ENCODE measurements at places on chromosomes 4 and X.

DNA sequence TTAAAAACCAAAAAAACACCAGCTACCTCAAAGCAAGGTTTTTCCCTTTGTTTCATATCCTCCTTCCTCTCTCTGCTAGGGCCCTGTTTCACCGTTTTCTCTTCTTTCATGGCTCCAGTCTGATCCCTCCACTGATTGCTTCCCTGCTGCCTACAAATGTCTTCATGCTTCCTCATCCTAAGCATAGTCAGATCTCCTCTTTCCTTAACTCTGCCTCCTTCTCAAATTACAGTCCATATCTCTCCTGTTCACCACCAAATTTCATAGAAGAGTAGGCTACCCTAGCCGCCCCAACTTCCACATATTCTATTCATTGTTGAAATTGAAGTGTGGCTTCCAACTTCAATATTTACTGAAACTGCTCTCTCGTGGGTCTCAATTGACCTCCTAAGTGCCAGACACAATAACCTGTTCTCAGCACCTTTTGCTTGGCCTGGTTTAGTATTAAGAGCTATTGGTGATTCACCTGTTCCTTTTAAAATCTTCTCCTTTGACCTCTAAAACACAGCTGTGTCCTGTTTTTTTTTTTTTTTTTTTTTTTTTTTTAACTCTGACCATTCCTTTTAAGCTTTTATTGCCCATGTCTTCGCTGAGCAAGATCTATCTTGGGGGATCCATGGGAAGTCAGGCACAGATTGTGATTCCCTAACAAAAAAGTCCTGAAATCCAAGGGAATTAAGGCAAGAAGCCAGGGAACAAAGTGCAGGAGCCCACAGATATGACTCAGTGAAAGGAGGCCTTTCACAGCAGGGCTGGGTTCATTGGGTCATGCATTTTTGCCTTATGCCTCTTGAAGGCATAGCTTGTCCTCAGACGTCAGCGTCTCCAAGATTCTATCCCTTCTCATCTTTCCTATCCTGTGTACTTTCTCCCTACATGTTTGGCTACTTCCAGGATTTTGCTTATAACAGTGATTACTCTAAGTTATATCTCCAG lies 85.4 kb downstream of the RPS3A start:
- no peak for DNase-seq

DNA sequence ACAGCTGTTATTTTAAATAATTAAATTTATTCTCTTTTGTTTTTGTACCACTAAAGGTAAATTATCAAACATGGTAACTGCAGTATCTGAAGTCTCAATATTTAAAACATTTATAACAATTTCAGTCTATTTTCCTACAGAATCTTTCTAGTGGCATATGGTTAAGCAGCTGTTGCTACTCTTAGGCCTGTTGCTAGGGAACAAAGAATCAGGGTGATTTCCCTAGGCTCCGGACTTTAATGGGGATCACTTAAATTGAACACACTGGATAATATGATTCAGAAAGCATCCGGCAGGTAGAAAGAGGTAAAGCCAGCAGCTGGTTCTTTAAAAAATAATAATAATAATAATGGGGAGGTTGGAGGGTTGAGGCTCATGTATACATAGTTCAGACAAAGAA lies 17.6 kb downstream of the FBXO8 start:
- no peak for DNase-seq

- DNase-seq: no peak
These were observed 13.1 kb upstream of the EOLA1 start for GRCh38 chrX:149527705-149528104.

DNA sequence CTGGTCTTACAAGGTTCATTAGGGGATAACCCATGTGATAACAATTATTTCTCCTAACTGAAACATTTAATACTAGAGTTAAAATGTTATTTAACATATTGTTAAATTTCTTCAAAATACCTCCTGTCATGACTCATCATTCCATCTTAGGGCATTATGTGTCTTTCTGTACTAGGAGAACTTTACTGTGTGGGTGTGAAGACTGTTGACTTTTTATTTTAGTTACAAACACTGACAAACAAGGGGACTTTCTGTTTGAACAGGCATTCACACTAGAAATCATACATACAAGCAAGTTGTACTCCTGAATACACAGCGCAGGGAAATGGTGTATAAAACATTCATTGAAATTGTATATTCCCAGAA lies 175.9 kb downstream of the FBXW7 start:
- no peak for DNase-seq

GRCh38 chrX:100315566-100315965 lies 94.5 kb downstream of the PCDH19 start:
- DNase-seq: no peak

DNA sequence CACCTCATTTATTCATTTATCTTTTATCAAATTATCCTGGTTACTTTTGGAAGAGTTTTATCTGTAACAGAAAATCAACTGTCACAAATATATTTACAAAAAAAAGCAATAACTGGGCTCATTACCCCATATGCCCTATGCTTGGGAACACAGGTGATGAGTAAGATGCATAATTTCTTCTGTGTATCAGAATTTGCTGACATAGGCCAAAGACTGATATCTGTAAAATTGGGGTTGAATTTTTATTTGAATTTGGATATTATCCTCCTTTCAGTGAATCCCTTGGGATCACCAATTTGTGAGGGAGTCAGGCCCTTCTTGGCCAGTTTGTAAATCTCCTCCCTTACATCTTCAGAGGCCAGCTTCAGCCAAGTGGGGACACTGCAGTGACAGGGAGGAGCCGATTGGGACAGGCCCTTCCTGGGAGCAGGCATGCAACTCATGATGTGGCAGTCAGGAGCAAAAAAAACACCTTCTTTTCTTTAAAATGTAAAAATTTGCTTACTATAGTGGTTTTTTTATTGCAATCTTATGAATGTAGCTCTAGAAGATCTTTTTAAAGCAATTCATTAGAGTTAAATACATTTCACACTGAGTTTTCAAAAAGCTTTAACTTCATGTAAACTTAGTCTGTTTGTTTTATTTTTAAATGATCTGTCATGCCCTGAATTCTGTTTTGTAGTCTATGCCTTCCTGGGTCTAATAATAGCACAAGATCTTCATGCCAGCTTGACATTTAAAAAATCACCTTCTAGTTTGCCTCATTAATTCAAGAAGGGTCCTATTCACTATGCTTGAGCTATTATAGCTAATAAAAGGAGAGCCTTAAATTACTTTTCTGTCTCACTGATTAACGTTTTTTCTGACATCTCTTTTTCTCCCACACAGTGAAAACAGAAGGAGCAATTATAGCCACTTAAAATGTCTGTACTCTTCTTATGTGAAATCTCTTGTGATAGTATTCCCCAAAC lies 136.6 kb upstream of the SPRY1 start:
- no peak for DNase-seq

- DNase-seq: no peak
These were observed 229.3 kb upstream of the BCOR start for GRCh38 chrX:40327085-40327484.

DNA sequence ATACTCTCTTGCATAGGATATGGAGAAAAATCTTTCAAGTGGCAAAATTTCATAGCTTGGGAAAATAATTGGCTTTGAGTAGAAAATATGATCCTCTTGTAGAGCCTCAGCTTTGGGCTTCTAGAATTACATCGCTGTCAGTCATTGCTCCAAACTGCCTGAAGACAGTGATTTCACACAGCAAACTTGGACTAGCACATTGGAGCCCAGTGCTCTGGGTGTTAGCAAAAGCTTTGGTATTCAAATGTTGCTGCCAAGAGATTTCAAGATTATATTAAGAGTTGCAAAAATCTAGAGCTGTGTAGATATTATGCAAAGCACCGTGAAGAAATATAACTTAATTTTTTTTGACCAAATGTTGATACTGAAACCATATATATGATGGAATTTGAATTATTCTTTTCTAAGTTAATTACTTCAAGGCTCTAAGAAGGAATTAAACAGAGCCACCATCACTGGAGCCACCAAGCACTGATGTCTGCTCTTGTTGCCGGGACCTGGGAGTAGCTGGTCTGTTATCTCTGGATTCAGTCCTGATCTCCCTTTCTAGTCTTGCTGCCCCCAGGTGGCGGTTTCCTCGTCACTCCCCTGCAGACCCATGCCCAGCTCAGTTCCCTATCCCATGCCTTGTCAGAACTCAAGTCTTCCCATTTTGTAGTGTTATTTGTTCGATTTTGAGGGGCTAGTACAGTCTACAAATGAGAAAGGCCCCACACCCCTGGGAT lies 260.7 kb upstream of the SFRP2 start:
- DNase-seq: no peak

GRCh38 chrX:77603635-77604336 lies 156.6 kb downstream of the FGF16 start:
- no peak for DNase-seq

GRCh38 chr4:21952549-21952948 lies 4.0 kb upstream of the KCNIP4 start:
- no peak for DNase-seq

GRCh38 chr4:6491235-6491634 lies 18.8 kb upstream of the PPP2R2C start:
- no peak for DNase-seq

- DNase-seq: no peak
These were observed 81.9 kb downstream of the PDLIM5 start for GRCh38 chr4:94533405-94534223.

DNA sequence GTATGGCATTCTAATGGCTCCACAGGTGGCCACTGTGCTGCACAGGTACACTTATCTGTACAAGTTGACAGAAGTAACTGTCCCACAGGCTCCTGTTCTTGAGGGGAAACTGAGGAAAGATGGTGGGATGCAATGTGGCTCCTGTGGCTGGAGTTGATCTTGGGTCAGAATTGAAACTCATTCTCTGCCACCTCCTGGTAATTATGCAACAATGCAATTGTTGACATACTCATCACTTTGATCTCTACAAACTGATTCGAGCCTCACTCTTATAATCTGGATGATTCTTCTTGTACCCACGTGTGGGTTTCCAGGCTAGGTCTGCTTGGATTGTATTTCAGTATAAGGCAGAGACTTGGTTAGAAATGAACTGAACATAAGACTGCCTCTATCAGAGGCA lies 148.8 kb downstream of the CCNG2 start:
- DNase-seq: no peak

GRCh38 chr4:2340272-2341061 lies 78.0 kb downstream of the ZFYVE28 start:
- DNase-seq: no peak

- no peak for DNase-seq
These were observed 47.7 kb upstream of the MGST2 start for GRCh38 chr4:139617702-139618490.

- DNase-seq: no peak
These were observed 36.5 kb downstream of the TBC1D9 start for GRCh38 chr4:140719686-140720085.

DNA sequence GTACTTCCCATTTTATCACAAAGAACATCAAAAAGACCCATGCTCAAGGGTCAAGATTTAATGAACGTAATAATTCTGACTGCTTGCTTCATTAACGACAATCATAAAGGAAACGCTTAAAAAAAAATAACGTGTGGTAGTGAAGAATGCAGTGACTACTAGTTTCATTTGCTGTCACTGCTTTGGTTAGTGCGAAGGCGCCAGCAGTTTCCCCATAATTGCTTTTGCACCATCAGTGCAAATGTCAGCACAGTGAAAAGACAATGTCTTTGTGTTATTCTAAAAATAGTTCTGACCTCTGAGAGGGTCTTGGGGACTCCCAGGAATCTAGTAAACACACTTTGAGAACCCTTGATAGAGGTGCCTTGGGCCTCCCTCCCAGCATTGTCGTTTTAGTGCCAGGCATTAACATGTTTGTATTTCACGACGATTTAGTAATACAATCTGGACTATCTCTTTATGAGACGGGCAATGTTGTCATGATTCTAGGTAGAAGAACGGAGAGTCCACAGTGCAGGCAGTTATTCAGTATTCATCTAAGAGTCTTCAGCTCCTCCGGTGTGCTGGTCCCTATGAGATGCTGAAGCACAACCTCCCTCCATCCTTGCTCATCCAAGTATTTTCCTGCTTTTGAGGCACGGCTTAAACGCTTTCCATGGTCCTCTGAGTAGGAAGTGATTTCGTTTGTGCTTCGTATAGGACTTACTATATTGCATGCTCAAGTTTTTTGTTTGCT lies 71.0 kb downstream of the AFF1 start:
- DNase-seq: peak; percentile 53

- no peak for DNase-seq
These were observed 69.8 kb upstream of the BMP2K start for GRCh38 chr4:78706302-78706701.

GRCh38 chr4:8836664-8837171 lies 34.9 kb downstream of the HMX1 start:
- no peak for DNase-seq

DNA sequence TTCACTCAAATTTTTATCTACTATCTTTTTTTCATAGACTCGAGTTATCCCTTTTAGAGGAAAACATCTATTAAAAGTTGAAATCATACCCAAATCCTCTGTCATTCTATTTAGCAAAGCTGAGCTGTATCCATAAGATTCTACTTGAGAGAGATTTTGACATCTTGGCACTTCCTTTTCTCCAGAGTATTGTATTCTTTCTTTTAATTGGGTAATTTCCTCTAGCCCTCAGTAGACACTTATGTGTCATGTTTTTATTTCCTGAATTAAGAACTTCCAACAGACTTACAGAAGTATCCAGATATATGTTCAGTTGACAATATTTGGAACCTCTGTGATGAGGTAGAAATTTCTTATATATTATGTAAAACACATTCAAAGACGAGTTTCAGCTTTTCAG lies 201.6 kb upstream of the NR3C2 start:
- no peak for DNase-seq

GRCh38 chr4:37726666-37727065 lies 40.5 kb upstream of the RELL1 start:
- DNase-seq: no peak

GRCh38 chrX:46627062-46627461 lies 53.5 kb downstream of the CHST7 start:
- DNase-seq: no peak

DNA sequence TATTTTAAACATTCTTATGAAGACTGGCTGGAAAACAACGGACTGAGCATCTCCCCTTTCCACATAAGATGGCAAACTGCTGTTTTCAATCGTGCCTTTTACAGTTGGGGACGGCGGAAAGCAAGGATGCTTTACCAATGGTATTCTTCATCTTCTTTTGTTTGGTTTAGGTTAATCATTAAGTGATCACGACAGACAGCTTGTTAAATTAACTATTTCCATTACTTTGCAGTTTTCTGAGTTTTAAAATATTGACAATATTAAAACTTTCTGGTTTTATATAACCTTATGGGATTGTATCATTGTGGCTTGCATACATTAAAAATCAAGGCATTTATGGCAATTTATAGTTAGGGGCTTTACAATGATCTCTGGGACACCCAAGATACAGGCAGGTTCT lies 3.8 kb downstream of the MBTPS2 start:
- no peak for DNase-seq

Data from T-helper 2 cell treated with Interferon-gamma antibody and Interleukin-4, amounts not matched to agents 5 μg/mL and 100 μg/mL, for 36 hours (primary cell).